ENCODE measurements at places on chromosomes 1 and 21.

- no peak for DNase-seq
Observed at GRCh38 chr1:54325284-54325683, 80.9 kb downstream of the SSBP3 start.

- DNase-seq, result no peak
Observed at GRCh38 chr1:115539736-115540135, 102.0 kb upstream of the VANGL1 start.

- DNase-seq, result no peak
Observed at GRCh38 chr1:24717887-24718650, 27.2 kb upstream of the CLIC4 start.

DNA sequence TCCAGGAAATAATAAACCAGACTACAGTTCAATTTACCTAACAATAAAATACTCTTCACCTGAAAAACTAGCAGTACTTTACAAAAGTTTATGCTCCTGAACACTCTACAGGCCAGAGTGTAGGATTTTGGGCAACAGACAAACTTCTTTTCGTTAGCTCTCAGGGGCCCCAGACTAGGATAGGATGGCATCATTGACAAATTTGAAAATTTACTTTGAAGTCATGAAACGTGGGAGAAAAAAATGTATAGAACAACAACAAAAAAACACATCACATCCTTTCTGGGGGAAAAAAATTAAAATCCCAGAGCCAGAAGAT is 1.2 kb downstream of the PTP4A2 start:
- no peak for DNase-seq

GRCh38 chr21:45499970-45500577 is 42.2 kb downstream of the SLC19A1 start:
- DNase-seq, result no peak

DNA sequence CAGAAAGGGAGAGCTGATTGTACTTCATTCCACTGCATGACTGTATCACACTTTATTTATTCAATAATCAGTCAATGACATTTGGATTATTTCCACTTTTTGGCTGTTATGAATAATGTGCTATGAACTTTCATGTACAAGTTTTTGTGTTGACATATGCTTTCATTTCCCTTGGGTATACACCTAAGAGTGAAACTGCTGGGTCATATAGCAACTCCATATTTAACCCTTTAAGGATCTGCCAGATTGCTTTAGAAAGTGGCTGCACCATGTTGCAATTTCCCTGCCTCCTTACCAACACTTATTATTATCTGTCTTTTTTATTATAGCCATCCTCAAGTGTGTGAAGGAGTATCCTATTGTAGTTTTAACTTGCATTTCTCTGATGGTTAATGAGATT is 108.8 kb upstream of the KCNK1 start:
- no peak for DNase-seq

DNA sequence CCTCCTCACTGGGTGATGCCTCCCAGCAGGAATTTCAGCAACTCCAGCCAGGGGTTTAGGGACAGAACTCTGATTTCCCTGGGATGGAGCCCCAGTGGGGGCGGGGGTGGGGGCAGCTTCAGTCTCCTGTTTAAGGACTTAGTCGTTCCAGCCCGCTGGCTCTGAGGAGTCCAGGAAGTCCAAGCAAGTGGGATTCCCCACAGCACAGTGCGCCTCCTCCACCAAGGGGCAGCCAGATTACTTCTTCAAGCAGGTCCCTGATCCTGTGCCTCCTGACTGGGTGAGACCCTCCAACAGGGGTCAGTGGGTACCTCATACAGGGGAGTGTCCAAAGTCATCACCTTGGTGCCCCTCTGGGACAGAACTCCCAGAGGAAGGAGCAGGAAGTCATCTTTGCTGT is 1438.4 kb upstream of the B3GALT2 start:
- DNase-seq, result no peak

GRCh38 chr1:162536511-162536910 is 25.0 kb upstream of the UAP1 start:
- no peak for DNase-seq

DNA sequence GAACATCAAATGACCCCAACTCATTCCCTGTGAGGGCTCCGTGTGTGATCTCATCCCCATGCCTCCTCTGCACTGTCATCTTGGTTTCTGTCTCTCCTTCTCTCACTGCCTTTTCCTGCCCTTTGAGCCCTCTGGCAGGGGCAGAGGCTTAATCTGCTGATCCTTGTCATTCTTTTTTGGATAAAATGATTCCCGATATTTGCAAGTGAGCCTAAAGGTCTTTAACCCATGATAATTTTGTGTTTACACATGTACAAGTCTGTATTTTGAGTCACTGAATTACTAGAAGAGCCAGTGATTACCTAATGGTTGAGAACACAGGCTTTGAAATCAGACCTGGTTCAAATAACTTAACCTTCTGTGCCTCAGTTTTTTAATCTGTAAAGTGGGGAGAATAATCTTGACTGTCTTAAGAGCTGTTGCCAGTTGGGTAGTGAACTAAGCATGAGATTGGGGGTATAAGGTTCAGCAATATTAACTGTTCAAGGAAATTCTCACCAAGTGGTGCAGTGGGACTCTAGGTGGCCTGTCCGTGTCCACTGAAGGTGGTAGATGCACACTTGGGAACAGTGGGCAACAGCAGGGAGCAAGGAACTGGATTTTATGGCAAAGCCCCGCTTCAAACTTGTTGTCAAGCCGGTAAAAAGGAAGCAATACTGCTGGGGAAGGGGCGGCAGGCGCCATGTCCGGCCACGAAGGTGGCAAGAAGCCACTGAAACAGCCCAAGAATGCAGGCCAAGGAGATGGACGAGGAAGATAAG is 1.6 kb downstream of the ECHDC2 start:
- no peak for DNase-seq

- no peak for DNase-seq
Observed at GRCh38 chr1:80535466-80535865, 1265.3 kb upstream of the ADGRL2 start.

DNA sequence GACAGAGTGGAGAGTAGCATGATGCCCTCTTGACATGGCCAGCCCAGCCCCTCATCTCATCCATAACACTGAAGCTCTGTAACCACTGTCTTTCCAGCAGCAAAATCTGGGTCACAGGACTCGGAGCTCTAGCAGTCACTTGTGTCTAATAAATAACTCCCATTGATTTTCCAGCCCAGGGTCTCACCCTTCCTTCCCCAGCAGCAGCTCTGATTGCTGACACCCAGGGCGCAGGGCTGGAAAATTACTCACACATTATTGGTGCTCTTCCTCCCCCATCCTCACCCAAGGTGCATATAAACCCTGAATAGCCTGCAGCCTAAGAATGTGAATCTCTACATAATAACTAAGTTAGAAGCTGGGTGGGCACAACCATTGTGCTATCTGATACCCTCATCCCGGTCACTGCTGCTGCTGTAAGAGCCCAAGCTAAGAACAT is 21.1 kb upstream of the OR10J5 start:
- DNase-seq, result no peak

DNA sequence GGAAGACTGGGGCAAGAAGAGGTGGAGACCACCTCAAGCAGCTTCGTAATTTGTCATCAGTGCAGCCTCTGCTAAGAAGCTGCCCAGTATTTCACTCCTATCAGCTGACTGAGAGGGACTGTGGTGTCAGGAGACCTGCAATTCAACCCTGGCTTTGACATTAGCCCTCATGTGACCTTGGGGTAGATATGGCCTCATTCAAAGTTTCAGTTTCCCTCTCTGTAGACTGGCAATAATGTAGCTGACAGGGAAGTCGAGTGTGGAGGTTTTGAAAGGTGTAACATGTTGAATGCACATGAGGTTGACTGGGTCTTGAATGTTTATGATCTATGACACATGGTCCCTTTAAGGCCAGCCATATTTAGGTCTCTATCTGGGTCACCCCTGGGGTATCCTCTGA is 2.2 kb upstream of the SPRR4 start:
- DNase-seq, result no peak

DNA sequence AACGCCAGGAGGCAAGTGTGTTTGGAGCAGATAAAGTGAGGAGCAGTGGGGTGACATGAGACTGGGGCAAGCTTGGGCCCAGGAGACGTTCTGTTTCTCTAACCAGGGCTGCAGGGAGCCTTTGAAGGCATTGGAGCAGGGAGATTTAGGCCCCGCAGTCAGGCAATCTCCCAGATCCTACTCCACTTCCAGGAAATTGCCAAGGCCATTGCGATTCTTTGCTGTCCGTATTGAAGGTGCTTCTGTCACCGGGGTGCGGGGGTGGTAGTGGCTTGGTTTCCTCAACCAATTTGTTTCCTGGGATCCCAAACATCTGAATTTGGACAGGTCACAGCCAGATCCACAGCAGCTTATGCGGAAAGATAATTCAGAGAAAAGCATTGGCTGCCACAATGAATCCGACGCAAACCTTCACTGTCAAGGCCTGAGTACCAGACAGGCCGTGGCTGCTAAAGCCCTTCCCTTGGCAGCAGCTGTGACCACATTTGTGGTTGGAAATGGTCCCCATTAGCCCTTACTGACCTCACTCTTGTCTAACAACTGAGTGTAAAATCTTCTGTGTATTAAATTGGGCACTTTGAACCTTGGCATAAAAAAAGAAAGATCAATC is 385.6 kb downstream of the PTPRU start:
- DNase-seq, result no peak

DNA sequence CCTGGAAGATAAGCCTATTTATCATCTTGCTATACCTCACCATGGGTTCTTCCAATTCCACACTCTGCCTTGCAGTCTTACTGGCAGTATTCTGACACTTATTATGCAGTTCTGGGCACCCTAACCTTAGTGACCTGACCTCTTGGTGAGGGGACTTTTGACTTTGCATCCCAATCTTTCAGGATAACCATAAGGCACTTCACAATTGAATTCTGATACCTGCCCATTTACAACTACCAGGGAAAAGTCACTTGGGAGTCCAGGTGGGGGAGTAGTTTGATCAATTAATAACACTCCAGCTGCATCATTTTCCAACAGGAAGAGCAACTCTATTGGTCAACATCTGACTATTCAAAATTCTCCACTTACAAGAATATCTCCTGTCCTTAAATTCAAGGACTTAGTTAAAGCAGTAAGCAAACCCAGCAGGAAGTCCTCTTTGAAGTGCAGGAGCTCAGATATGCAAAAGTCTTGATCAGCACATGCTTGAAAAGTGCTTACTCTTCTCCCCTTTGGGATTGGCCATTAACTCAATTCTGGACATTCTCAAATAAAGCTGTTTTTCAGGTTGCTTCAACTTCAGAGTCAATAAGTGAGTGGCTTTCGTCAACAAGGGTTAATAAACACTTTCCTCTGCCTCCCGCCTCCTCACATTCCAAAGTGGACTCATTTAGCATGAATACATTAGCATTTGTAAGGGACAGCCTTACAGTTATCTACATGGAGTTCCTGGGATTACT is 177.4 kb upstream of the NRIP1 start:
- DNase-seq, result no peak

DNA sequence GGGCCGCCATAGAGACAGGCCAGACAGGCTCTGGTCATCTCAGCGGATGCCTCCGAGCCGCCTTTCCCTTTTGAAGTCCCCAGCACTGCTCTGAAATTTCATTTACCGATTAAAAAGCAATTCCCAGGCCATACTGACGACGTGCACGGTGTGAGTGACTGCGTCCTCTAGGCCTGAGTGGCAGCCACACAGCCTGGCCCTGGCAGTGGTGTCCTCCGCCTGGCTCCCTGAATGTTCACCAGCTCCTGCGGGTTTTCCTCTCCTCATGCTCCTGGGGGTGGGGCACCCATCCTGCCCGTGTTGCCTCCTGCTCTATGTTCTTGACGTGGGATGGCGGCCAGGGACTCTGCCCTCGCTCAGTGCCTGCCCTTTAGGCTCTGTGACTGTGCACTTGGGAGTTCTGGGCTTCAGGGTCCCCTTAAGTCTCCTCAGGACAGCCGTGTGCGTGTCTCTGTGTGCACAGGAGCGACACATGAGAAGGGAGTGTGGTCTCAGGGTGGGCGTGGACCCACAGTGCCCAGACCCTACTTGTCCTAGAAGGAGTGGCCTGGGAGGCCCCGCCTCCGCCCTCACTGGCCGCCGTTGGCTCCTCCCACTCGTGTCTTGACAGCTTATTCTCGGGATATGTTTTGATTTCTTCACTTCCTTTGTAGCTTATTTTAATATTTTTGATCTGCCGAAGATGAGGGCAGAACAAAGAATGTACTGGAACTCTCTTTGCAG is 3.6 kb downstream of the SKI start:
- peak; percentile 83 for DNase-seq

DNA sequence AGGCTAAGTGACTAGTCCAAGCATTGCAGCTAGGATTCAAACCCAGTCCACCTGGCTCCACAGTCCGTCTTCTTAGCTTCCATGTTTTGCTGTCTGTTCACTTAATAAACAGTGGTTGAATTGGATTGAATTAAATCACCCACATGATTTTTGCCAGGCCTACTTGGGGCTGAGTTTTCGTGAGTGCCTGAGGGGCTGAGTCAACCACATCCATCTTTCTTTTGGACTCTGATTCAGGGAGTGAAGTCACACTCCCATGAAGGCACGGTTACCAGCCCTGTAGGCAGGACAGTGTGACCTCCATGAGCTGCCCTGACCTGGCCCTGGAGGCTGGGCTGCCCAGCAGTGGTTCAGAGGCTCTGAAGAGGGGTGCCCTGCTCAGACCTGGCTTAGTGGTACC is 123.7 kb downstream of the ACTL8 start:
- no peak for DNase-seq

GRCh38 chr21:42214081-42214750 is 4.7 kb upstream of the ABCG1 start:
- no peak for DNase-seq

DNA sequence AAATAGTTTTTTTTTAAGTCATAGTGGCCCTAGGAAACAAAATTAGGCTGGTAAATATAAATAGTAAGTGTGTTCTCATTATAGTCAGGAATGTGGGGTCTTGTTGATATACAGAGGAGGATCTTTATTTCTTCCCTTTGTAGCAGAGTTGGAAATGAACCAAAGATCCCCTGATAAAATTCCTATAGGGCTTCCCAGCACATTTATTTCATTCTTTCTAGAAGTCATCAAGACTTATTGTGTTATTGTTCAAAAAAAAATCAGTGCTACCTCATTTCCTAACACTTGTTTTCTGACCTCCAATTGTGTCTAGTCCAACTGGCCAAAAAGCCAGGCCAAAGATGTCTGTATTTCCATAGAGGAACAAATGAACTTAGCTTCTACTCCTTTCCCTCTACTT is 7.6 kb upstream of the PLEKHO1 start:
- DNase-seq, result no peak

DNA sequence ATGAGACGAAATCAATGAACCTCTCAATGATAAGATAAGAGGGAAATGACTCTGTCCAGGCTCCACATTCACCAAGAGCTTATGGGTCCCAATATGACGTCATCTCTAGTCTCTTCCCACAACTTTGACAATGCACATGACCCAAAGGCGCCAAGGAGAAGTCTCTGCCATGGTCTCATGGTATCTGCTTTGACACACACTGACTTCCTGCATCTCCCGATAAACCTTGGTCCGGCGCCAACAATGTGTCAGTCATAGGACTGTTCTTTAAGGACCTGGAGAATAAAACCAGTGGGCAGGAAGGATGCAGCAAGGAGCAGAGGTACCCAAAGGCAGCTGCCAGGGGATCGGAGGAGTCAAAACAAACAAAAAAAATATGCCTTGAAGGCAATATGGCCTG is 46.9 kb upstream of the TMEM51 start:
- no peak for DNase-seq

Data from right hindlimb (tissue), 1 donor.